ENCODE measurements at places on chromosomes 1 and 21.

GRCh38 chr1:176552999-176553398 is 90.0 kb downstream of the PAPPA2 start:
- DNase-seq = no peak

DNA sequence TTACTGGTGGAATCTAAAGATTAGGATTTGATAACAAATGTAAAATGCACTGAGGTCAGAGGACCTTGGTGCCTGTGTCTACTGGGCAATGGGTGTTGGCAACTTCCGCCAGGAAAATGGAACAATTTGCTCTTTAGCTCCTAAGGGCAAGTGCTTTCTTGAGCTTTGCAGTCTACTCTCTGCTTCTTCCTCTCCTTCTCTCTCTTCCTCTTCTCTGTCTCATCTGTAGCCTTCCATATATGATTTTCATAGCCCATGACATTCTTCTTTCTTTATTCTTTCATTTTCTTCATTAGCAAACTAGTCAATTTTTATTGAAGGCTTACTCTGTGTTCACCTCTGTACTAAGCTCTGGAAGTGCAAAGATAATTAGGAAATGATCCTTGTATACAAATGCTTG is 35.5 kb downstream of the OVGP1 start:
- DNase-seq = no peak

- no peak for DNase-seq
These were observed 50.1 kb downstream of the MRPL39 start for GRCh38 chr21:25557180-25557579.

- DNase-seq = no peak
These were observed 38.3 kb downstream of the STUM start for GRCh38 chr1:226586650-226587422.

DNA sequence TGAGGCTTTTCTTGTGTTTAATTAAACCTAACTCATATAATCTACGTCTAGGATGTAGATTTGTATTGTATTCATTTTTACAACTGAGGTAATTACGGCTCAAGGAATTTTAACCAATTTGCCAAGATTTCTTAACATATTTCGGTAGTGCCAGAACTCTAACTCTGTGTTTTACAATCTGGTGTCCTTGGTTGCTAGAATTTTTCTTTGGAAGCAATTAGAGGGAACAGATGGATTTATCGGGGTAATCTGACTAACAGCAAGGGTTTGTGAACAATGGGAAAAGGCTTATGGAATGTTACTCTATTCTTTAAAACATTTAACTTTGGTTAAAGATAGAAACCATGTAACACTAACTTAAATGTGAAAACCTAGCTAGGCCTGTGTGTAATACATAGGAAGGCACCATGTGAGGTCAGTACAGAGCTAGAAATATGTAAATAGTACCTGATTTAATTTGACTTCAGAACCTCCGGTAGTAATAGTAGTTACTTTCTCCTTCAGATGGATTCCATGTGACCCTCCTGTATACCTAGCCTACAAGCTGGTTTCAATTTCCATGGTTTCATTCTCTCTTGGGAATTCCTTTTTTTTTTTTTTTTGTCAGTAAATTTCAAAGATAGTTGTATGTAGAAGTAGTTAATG is 1.2 kb downstream of the MTF2 start:
- DNase-seq = peak; percentile 49

DNA sequence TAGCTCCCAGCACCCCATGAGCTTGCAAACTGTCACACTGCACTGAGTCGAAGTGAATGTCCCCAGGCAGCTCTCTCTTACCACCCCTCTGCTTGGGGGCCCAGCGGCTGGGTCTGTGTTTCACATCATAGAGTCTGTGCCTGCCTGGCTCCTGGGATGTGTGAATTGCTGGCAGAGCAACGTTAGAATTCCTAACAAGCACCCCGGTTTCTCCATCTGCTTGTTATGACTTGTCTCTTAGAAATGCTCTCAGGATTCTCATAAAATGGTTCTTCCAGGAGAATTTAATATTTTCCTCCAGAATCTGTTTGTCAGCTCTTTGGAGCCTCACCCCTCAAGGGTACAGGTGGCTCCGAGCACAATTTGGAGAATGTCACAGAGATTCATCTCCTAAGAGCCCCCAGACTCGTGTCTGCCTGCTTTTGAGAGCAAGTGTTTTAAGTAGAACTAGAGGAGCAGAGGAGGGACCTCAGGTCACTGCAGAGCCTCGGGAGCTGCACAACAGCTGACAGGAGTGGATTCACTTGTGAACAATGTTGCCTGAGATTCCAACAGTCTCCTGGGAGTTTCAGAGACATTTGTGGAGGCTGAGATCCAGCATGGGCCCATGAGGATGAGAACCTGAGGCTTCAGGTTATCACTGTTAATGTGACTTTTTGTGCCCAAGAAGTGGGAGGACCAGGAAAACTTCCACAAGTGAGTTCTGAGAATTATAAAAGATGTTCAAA is 131.5 kb downstream of the KCNJ6 start:
- DNase-seq = no peak

GRCh38 chr1:47569681-47570470 is 132.0 kb downstream of the FOXD2 start:
- no peak for DNase-seq

- no peak for DNase-seq
These were observed 89.0 kb downstream of the UBE2U start for GRCh38 chr1:64292399-64292798.

- DNase-seq = no peak
These were observed 37.4 kb upstream of the DMBX1 start for GRCh38 chr1:46451948-46452930.

- DNase-seq = no peak
These were observed 373.4 kb downstream of the NEGR1 start for GRCh38 chr1:71908871-71909390.

DNA sequence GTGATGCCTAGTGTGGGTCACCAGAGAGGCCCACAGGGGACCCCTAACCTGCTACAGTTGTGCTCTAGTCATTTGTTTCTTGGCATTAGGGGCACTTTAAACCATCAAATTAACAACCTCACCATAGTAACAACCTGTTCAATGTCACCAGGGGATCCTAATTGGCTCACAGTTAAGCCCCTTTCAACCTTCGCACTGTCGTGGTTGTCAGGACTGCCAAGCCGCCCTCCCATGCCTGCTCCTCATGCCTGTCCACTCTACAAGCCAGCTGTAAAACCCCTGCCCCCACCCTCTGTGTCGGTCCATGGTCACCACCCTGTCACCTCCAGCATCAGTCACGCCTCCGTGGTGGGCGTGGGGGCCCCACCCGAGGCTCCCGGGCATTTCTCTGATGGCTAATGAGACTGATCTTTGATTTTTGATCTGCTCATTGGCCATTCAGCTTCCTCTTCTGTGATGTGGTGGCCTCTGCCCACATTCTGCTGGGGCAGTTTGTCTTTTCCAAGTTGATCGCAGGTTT is 96.6 kb downstream of the WDR4 start:
- DNase-seq = no peak

DNA sequence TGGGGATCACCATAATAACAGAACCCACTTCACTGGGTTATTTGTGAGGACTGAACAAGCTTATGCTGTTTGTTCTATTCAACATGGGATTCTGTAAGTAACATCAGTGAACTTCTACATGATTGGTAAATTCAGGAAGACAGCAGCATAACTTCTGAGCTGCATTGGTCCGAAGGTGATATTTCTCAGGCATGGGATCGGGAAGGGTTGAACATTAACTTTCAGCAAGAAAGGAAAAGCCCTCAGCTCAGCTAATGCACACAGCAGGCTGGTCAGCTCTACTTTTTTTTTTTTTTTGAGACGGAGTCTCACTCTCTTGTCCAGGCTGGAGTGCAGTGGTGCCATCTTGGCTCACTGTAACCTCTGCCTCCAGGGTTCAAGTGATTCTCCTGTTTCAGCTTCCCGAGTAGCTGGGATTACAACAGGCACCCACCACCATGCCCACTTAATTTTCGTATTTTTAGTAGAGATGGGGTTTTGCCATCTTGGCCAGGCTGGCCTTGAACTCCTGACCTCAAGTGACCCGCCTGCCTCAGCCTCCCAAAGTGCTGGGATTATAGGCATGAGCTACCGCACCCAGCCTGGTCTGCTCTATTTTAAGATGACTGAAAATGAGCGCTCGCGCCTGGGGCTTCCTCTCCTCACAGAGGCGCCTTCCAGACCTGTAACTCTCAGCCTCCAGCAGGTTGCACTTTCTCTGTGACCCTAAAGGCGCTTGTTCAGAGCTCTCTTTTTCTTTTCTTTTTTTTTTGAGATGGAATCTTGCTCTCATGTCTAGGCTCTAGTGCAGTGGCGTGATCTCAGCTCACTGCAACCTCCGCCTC is 42.2 kb downstream of the ECE1 start:
- no peak for DNase-seq

DNA sequence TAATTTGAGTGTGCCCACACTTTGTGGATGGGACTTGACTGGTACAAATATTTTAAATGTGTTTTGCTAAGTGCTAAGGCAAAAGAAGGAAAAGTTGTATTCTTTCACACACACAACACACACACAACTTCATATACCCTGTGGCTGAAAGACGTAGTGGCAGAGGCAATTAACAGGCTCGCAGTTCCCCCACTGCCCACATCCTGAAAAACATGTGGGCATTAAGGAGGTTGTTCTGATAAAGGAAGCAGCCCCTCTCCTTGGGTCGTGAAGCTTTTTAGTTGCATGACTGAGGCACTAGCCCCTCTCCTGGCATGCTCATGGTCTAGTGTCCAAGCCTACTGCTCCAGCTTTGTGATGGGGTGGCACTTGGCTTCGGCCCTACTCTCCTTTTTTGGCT is 14.3 kb upstream of the ADAM30 start:
- no peak for DNase-seq

DNA sequence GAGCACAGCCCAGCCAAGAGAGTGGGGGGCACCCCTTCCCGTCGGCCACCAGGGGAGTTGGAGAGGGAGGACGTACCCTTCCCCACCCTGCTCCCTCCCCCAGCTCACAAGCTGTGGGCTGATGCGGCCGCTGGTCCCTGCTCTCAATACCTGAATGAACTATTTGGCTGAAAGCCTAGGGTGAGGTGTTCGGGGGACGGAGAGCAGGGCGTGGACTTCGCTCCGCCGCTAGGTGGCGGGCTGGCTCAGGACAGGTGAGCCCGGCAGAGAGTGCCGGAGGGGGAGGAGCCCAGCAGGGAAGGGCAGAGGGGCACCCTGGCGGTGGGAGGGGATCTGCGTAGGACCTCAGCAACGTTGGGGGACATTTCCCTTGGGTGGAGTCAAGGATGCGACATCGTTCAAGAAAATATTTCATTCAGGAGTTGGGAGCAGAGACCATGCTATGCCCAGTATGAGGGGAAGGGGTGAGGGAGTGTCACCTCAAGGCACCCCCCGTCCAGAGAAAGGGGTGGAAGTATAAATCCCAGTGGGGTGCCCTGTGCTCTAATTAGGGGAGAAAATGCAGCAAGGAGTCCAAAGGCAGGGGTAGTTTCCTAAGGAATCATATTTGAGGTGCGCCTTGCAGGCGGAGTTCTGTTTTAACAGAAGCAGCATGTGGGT is 12.0 kb upstream of the RHBG start:
- DNase-seq = peak; percentile 49

DNA sequence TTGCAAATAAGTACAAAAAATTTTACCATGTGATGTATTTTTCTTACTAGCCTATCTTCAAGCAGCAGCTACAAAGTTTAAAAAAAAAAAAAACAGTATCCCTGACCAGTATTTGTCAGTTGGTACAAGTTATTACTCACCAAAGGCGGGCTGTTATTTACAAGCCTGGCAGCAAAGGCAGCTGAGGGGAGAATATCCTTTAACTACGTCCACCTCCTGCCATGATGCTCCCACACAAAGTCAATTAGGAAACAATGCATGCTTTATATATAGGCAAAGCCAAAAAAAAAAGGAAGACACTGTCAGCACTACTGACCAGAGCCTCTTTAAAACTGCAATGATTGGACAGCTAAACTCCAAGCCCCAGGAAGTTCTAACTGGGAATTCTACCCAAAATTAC is 13.7 kb downstream of the PSMA5 start:
- DNase-seq = no peak

- DNase-seq = no peak
These were observed 64.3 kb upstream of the RAVER2 start for GRCh38 chr1:64680599-64680998.

DNA sequence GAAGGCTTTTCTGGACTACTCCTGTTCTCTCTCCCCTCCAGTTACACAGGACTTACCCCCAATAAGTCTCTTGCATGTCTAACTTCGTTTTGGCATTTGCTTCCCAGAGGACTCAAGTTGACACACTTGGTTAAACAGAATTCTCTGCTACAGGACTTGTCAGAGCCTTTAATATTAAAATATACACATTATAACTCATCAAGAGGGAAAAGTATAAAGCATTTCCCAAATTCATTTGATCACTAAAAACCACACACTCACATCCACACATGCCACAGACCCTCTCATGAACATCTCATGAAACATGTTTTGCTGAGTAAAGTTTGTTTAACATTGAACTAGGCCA is 8.7 kb upstream of the CAPN2 start:
- no peak for DNase-seq

DNA sequence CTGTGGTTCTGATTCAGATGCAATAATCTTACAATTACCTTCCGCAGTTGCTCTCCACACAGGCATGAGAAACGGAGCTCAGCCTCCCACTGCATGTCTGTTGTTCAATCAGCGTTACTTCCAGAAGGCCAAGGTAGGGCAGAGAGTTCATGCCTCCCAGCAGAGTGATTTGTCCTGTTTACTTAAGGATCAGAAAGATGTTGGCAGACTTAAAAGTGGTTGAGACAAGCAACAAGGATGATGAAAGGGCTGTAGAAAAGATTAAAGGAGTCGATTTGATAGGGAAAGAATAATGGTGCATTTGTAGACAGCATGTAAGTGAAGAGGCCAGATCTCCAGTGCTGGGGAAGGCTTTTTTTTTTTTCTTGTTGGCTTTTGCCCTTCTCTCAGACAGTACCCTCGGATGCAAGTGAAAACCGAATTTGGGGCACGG is 26.6 kb downstream of the ARMH1 start:
- DNase-seq = no peak

GRCh38 chr1:234475167-234475793 is 3.7 kb downstream of the TARBP1 start:
- no peak for DNase-seq

- DNase-seq = no peak
These were observed 48.7 kb downstream of the MRPS6 start for GRCh38 chr21:34122047-34122446.

DNA sequence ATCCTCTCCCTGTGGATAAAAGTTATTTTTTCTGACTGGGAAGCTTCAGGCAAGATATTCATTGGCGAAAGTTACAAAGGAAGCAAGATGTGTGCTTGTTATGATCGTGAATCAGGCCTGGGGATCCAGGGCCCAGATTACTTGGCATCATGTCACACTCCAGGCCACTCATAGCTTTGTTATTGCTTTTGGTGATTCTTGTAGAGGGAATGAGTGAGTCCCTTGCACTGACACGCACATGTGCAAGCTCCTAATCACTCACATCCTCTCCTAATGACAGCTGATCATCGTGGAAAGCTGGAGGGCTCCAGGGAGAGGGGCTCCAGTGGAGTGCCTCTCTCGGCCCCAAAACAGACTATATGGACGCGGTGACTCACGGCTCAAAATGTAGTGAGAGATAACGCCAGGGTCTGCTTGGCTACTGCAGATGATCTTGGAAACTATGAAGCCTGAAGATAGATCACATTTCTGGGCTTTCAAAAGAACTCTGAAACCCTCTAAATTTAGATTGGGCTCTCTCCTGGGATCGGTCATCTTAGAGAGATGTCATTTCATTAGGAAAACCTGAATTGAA is 481.1 kb upstream of the USP24 start:
- DNase-seq = no peak

- DNase-seq = no peak
These were observed 4.4 kb downstream of the THEM5 start for GRCh38 chr1:151849126-151849525.

Data from central memory CD4-positive, alpha-beta T cell (primary cell).